ENCODE measurements at places on chromosomes 12 and 14.

GRCh38 chr12:22333186-22333712 lies 1.3 kb downstream of the ST8SIA1 start:
- DNase-seq, result peak; percentile 86

- no peak for DNase-seq
These were observed 234.0 kb upstream of the RPL10L start for GRCh38 chr14:46885566-46885965.

GRCh38 chr12:116276652-116277466 lies 634 bp downstream of the MED13L start:
- peak; percentile 58 for DNase-seq

- DNase-seq, result peak; percentile 56
These were observed 297.1 kb upstream of the TBX3 start for GRCh38 chr12:114981036-114981435.

Measured in fibroblast of mammary gland (primary cell).